ENCODE measurements at places on chromosomes 3 and 15.

DNA sequence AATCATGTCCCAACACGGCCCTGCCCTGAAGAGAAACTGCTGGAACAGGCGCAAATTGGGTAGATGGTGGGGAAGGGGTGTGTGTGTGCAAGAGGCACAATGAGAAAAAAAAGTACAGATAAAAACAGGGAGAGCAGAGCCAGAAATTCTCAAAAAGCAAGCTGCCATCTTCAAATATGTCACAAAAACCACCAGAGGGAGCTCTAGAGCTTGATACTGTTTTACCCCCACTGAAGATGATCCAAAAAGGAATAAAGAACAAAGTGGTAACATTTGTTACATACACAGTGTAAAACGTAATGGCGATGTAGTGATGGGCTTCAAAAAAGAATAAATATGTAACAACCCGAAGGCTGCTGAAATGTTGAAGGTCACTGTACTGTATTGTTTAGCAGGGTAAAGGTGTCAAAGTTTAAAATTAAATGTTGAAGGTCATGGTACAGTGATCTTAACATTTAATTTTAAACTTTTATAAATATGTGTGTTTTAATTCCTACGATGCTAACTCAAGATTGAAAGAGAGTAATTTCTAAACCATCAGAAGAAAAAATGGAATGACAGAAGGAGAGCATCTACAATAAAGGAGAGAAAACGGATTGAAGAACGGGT lies 6.0 kb downstream of the SNRPA1 start:
- peak; percentile 19 for DNase-seq

GRCh38 chr3:132721479-132722164 lies 587 bp downstream of the NPHP3 start:
- no peak for DNase-seq

DNA sequence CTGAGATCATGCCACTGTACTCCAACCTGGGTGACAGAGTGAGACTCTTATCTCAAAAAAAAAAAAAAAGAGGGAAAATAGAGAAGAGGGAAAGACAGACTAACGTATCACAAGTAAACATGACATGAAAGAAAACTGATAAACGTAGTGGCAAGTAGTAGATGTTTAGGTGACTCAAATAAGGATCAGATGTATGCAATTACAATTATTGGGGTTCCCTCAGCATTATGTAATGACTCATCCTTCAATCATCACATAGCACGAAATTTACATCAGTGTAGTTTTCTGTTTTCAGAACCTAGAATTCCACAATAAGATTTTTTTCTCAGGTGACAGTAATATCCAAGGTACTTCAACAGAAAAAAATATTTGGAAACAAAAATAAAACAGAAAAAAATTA lies 46.6 kb downstream of the DPP8 start:
- DNase-seq = no peak

- no peak for DNase-seq
Measured at GRCh38 chr3:12273045-12273695, 15.7 kb upstream of the PPARG start.

- DNase-seq = no peak
Measured at GRCh38 chr15:63630036-63630751, 33.0 kb downstream of the FBXL22 start.

- DNase-seq = no peak
Measured at GRCh38 chr3:138254216-138254615, 67.1 kb downstream of the ARMC8 start.

DNA sequence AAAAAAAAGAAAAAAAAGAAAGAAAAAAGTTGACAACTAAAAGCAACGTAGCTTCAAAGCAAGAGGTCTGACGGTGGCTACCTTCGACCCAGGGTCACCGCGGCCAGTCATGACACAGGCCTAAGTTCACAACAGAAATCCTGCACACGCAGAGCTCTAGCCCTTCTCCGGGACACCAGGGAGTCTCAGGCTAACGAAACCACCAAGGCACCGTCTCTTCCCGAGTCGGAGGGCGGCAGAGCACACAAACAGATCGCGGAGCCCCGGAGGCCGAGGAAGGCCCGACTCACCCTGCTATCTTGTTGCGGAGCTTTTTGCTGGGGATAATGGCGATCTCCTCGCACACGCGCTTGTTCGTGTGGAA lies 584 bp downstream of the RPS17 start:
- DNase-seq = no peak

DNA sequence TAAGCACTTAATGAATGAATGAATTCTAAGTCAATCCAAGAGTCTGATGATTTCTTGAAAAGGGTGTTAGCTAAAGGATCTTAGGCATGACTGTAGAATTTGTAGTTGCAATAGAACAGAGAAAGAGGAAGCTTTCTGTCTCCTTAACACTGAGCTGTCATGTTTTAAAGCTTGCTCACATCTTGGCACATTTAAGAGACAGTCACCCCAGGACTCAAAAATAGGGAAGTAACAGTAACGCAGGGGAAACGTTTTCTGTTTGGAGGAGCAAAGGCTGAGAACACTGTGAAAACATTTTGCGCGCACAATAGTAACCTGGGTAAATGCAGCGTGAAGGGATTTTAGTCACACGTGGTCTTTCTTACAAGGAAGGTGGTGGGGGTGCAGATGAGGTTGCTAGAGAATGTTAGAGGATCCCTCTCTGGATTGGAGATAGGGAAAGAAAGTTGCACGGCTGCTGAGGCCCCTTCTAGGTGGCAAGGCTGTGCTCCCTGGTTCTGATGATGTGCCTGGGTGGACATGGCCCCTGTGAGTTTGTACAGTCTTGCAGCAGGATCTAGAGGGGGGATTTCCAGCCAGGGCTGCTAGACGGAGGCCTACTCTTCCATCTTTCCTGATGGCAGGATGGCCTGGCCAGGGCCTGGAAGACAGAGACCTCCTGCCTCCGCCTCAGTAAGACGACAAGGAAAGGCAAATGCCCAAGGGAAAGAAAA lies 12.0 kb downstream of the STARD5 start:
- no peak for DNase-seq

GRCh38 chr15:32688151-32688639 lies 29.6 kb upstream of the GREM1 start:
- no peak for DNase-seq

- no peak for DNase-seq
Measured at GRCh38 chr3:190618330-190619030, 104.6 kb downstream of the IL1RAP start.

DNA sequence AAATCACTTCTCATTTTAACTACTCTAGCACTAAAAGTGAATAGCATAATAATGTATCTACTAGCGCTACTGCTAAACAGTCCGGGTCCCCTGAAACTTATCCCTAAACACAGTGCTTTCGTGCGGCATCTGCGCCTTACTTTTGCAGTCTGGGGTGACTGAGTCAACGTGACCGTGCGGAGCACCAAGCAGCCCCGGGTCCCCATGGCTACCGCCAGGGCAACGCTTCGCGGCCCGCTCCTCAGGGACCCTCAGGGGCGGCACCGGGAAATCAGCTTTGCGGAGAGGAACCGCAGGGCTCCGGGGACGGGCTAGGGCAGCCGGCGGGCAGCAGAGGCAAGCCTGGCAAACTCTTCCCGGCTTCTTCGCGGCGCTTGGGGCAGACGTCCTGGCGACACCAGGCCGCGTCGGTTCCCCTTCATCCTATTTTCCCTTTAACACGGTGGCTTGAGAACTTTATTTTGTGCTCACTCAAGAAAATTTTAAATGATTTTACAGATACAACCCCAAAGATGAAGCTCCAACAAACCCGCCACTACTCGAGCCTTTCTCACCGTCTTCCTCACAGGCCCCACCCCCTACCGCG lies 757 bp upstream of the DIPK2A start:
- DNase-seq = no peak

- DNase-seq = no peak
Measured at GRCh38 chr3:128356822-128357221, 109.9 kb downstream of the DNAJB8 start.

DNA sequence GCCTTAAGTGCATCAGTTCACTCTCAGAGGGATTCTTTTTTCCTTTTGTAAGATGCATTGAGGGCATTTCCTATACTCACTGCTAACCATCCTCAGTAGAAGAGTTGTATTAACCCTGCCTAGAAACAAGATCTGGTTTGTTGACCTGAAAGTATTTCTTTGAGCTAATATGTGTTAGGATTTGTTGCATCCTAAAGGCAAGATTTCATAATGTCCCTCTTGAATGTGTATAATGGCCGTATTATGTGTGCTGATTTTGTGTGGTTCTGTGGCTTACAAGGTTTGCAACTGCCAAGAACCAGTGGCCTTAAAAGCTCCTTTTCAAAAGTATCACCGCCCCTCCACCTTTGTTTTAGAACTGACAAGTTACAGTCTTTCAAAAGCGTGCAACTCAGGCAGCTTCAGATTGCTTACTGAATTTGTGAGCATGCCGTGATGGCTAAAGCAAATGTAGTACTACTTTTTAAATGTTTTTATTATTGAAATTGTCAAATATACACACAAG lies 182.0 kb upstream of the BHLHE40 start:
- DNase-seq = no peak

DNA sequence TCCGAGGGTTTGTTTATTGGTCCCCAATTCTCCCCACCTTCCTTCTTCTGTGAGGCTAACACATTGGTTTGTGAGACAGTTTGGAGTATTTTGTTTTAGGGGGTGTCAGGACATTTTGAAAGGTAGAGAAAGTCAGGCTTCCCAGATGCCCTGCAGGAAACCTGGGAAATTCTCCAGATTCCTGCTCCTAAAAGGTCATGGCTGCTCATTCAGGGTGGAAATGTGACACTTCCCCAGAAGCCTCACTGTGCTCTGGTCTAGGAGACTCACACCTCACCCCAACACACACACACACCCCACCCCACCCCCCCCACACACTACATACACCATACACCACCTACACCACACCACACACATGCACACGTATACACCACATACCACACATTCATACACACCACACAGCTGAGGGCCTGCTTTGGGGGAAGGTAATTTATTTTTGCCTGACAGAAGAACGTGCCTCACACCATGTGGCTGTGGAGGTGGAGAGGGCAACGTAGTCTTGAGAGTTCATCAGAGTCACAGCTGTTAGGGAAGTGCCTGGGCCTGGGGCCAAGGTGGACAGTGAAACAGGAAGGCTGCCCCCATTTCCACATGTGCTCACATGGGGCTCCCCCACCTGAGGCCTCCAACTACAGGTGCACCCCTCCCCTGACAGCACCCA lies 40.4 kb upstream of the LIMD1 start:
- no peak for DNase-seq

DNA sequence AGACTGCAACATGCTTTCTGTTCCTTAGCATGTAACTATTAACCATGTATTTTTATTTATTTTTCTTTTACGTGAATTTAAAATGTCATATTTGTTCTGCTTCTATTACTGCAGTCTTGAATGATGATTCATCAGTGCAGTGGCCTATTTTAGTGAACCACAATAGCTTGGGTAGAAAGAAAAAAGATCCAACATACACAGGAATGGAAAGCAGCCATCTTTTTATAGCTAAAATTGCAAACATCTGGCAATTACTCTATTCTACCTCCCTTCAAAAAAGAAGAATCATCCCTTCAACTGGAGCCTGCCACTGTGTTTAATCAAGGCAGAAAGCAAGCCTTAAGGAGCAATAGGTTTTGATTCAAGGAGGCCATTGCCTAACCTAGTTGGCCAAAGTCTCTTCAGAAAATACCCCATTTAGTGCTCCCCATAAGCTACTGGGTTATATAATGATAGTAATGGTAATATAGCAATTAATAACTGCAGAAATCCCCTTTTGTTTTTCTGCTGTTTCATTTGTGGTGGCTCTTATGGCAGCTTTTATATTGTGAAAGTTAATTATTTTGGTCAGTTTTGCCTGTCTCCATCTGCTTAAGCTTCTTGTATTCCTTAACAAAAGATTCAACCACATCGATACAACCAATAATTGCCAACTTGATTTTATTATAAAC lies 267.3 kb downstream of the LPP start:
- no peak for DNase-seq

- no peak for DNase-seq
Measured at GRCh38 chr3:46717447-46718231, at the start of gene PRSS50. TSS of gene PRSS50 (minus strand) at chr3:46717869. CDS start at chr3:46717824, 45 bp downstream.

DNA sequence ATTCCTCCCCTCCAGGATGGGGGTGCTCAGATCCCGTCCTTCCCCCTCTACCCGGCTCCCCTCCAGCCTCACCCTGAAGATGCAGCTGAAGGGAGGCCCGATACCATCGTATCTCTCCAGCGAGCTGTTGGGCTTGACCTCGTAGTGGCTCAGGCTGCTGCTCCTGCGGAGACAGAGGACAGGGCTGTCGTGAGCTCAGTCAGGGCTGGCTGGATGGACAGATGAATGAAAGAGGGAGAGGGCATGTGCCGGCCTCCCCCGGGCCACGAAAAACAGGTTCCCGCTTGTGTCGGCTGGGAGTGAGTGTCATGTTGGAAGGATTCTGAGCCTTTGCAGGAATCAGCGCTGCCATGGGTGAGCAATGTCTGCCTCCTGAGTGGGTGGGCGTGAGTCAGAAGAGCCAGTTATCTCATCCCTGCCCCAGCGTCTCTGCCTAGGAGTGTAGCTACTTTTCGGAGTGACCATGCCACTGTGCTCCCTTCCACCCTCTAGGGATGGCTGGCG lies 35.2 kb downstream of the FEM1B start:
- no peak for DNase-seq

DNA sequence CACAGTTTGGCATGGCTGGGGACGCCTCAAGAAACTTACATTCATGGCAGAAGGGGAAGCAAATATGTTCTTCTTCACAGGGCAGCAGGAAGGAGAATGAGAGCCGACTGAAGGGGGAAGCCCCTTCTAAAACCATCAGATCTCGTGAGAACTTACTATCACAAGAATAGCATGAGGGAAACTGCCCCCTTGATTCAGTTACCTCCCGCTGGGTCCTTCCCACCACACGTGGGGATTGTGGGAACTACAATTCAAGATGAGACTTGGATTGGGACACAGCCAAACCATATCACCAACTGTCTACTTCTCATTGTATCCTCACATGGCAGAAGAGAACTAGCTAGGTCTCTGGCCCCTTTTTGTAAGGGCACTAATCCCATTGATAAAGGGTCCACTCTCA lies 30.5 kb downstream of the CCDC32 start:
- DNase-seq = no peak

- DNase-seq = no peak
Measured at GRCh38 chr3:196135693-196136639, 54.1 kb upstream of the TFRC start.

DNA sequence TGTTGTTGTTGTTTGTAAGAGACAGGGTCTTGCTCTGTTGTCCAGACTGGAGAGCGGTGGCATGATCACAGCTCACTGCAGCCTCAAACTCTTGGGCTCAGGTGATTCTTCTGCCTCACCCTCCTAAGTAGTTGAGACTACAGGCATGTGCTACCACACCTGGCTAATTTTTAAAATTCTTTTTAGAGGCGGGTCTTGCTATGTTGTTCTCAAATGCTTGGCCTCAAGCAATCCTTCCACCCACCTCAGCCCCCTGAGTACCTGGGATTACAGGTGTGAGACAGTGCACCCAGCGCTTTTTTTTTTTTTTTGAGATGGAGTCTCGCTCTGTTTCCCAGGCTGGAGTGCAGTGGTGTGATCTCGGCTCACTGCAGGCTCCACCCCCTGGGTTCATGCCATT lies 46.7 kb downstream of the TMOD3 start:
- no peak for DNase-seq

- DNase-seq = no peak
Measured at GRCh38 chr3:194573680-194574437, 59.4 kb downstream of the TMEM44 start.

- no peak for DNase-seq
Measured at GRCh38 chr3:126111566-126112475, 27.9 kb upstream of the SLC41A3 start.

GRCh38 chr15:98397419-98397818 lies 250.9 kb upstream of the IGF1R start:
- no peak for DNase-seq

- peak; percentile 68 for DNase-seq
Measured at GRCh38 chr15:98760112-98760826, 111.9 kb downstream of the IGF1R start.

- no peak for DNase-seq
Measured at GRCh38 chr3:113741620-113742019, 4.4 kb downstream of the NAA50 start.

- DNase-seq = no peak
Measured at GRCh38 chr3:76941376-76941775, 98.5 kb upstream of the ROBO2 start.
